ENCODE measurements at places on chromosomes 3 and 15.

GRCh38 chr3:105950881-105951600 is 82.2 kb upstream of the CBLB start:
- DNase-seq: no peak

DNA sequence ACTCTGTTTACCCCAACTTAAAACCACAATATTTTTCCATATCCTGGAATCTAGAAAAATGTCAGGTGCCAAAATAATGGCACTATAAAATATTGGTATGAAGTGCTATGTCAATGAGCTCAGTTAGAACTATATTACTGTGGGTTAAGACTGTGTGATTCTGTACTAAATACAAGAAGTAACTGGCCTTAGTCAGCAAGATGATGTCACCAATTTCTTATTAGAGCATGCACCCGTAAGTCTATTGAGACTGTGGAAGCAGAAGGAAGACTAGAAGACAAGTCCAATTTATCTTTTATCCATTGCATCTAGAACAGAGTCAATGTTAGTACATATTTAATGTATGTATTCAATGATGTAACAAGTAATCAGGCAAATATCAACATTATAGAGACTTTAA is 25.0 kb downstream of the LRRC58 start:
- no peak for DNase-seq

DNA sequence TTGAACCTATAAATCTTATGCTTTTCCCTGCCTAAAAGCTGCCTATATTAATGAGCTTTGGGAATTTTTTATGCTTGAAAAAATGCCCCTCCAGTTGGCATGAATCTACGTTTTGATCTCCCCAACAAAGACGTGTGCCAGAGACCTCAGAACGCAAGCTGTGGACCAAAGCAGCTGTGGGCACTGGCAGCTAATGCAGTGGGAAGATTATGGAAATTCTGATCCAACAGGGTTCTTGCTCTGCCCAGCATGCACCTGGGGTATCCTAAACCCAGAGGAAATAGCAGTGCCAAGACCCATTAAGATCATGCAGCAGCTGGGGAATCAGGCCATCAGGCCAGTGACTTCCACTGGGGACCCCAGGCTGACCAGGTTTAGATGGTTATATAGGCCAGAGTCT is 423.0 kb downstream of the ZBBX start:
- DNase-seq: no peak

DNA sequence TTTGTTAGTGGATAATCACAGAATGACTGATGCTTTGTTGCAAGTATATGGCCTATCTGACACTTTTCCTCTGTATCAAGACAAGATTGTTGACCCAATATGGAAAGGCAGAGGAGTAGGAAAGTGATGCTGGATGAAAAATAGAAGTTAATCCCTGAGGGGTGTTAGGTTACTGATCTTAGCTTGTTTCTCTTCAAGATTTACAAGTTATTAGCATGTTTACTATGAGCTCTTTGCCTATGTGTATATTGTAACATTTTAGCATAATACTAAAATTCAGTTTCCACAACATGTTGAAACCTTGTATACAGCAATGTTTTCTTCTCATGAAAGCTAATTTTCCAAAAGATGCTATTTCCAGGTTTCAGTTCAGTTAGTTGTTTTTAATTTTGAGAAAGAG is 120.4 kb upstream of the CCNL1 start:
- no peak for DNase-seq

GRCh38 chr3:45988804-45989203 is 6.8 kb downstream of the FYCO1 start:
- DNase-seq: no peak

- DNase-seq: no peak
These were observed 292.9 kb downstream of the RORA start for GRCh38 chr15:60936186-60936585.

DNA sequence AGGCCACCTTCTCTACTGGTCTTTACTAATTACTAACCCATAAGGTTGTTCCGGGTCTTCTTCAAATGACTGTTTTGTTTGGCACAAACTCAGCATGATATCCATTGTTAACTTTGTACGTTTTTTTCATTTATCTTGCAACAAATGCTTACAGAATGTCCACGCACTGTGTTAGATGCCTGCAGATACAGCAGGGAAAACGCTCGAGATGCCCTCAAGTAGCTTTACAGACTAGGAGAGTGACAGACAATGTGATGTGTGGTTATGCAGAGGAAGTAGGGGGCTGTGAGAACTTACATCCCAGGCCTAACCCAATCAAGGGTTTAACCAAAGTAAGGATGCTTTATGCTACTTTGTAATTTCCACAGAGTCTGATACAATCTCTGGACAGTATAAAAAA is 949 bp upstream of the RFC4 start:
- no peak for DNase-seq

- no peak for DNase-seq
These were observed 110.5 kb downstream of the PGPEP1L start for GRCh38 chr15:98896802-98897732.

GRCh38 chr3:45205126-45205525 is 21.0 kb downstream of the TMEM158 start:
- DNase-seq: no peak

- DNase-seq: no peak
These were observed 51.5 kb downstream of the PLCL2 start for GRCh38 chr3:16936233-16936632.

- DNase-seq: no peak
These were observed 445 bp upstream of the TSEN2 start for GRCh38 chr3:12483872-12484197.

- DNase-seq: no peak
These were observed 47.5 kb downstream of the PRTG start for GRCh38 chr15:55695432-55695831.

GRCh38 chr3:24933401-24933800 is 438.8 kb upstream of the THRB start:
- no peak for DNase-seq

DNA sequence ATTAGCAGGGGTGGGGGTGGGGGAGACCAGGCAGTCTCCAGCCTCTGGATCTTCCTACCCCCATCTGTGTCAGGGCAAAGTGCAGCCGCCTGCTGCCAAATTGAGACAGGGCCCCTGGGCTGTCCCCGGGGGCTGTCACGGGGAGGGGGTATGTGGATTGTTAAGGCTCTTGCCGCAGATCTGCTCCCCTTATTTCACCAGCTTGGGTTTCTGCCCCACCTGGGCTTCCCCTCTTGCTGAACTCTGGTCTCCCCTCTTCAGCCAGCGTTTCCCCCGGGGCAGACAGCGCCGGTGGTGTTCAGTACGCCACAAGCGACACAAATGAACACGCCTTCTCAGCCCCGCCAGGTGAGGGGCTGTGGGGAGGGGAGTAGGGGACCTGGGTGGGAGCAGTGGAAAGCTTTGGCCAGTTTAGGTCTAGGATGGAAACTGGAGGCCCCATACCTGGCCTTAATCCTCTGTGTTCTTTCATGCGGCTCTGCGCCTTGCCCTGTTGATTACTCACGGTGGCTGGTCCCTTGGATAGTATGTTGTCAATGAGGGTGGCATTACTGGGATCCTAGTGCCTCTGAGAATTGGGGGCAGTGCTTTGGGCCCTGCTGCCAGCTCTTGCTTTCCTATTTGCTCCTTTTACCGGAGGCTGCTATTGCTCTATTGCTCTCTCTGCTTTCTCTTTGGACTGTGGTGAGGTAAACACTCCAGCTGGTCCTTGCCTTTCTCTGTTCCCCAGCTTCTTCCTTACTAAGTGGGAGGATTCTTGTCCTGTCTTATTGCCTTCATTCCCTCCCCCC is 1.7 kb downstream of the EIF4G1 start:
- no peak for DNase-seq

DNA sequence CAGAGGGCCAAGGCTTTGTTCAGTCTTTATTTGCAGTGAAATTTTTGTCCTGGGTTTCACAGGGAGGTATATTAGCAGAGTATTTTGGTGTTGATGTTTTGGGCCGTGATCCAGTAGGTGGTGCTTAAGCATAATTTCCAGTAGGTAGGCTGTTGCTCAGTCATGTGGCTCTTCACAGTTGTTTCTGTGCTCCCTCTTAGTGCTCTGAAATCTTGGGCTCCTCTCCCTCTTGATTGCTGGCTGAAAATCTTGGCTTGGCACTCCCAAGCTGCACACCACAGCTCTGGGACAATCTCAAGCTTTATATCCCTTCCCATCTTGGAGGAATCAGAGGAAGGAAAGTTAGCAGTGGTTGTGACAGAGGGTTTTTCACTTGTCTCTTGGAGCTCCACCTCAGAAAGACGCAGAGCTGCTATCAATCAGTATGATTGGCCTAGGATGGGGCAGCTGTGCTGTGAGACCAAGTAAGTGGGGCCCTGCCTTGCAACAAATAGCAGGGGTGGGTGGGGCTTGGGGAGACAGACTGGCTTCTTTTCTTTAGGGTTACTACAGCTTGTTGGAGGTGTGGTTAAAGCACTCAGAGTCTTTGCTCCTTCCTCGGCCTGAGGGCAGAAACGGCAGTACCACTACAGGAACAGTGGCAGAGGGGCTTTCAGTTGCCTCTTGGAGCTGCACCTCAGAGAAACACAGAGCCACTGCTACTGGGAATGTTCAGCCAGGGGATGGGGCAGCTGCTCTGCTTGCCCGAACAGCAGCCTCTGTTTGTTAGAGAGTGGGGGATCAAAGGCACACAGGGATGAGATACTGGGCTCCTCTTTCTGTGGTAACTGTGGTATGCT is 627.0 kb downstream of the SI start:
- no peak for DNase-seq

GRCh38 chr3:100113723-100114412 is 433 bp downstream of the FILIP1L start:
- DNase-seq: no peak

DNA sequence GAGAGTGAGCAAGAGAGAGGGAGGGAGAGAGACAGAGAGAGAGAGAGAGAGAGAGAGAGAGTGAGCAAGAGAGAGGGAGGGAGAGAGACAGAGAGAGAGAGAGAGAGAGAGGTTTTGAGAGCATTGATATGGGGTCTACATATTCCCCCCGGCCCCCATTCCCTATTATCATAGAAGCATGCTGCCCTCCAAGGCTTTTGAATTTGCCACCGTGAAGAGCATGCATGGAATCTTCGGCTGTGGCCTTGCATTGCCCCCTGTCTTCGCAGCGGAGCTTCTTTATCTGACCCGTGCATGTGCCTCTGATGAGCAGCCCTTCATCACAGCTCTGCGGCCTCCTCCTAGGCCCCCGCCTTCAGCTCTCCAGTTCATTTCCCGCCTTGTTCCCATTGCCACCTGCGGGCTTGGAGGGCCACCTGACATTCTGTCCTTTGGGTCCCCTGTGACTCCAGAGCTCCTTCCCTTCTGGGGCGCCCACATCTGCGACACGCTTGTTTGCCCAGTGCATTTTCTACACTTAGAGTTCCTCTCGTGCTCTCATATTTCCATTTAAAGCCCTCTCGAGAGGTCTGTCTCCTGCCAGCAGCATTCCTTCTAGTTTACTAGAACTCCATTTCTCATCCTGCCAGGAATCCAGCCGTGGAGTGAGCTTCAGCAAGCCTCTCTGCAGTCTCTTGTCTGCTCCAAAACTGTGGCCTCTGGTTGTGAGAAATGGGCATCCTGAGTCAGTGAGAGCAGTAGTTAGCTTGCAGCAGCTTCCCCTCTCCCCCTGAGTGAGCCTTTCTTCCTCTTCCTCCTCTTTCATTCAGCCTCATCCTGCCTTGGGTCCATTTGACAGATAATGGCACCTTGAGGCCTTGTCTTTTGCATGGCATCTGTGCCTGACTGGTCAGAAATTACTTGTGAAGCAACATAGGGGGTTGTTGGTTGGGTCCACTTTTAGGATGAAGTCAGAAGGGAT is 25.3 kb downstream of the LPP start:
- DNase-seq: no peak

DNA sequence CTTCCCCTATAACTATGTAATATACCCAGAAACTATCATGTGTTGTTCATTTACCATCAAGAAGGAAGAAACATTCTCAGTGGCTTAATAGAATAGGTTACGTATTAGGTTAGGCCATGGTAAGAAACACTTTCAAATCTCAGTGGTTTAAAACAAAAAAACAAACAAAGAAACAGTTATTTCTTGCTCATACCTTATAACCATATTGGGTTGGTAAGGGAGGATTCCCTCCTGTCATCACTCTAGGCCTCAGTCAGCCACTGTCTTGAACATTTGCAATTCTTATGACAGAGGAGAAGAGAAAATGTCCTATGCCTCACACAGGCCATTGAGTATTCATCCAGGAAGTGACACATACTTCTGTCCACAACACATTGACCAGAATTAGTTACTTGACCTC is 727.7 kb upstream of the NECTIN3 start:
- DNase-seq: no peak

- DNase-seq: no peak
These were observed 8.5 kb upstream of the CTXND1 start for GRCh38 chr15:80260551-80260950.

DNA sequence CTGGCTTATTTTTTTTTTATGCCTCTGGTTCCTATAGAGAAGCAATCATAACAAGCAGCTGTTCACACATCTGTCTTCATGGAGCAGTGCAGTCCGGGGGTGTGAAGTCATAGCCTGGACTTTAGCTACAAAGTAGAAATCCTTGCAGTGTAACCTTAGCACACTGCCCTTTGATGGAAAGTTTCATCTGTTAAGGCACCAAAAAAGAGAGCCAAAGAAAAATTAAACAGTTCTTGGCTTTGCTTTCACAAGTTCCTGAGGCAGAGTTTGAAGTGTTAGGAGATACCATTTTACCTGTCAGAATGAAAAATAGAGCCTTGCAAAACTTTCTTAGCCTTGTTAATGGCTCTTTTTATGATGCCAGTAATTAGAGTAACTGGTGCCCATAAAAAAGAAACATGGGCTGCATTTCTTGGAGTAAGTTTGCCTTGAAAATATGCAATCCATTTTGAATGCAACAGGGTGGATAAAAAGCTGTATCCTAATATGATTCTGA is 84.1 kb downstream of the PIK3R4 start:
- DNase-seq: no peak

- no peak for DNase-seq
These were observed 87.0 kb downstream of the CFAP44 start for GRCh38 chr3:113354307-113354706.

GRCh38 chr3:10015461-10015904 is 10.8 kb upstream of the FANCD2 start:
- DNase-seq: peak; percentile 90

DNA sequence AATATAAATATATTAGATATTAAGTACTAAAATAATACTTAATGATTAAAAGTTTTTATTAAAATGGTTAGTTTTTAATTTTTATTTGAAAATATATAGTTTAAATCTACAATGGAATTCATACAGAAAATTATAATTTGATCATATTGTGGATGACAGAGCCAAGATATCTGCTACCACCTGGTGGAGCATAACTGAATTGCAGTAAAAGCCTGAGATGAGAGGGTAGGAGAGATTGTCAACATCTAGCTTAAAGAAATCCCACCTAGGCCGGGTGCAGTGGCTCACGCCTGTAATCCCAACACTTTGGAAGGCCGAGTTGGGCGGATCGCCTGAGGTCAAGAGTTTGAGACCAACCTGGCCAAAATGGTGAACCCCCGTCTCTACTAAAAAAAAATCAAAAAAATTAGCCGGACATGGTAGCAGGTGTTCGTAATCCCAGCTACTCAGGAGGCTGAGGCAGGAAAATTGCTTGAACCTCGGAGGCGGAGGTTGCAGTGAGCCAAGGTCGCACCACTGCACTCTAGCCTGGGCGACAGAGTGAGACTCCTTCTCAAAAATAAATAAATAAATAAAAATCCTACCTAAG is 25.1 kb upstream of the CSTA start:
- no peak for DNase-seq

- DNase-seq: no peak
These were observed 34.8 kb upstream of the MCTP2 start for GRCh38 chr15:94196531-94196930.

- DNase-seq: no peak
These were observed 56.9 kb upstream of the CD96 start for GRCh38 chr3:111485086-111485485.
